ENCODE measurements at places on chromosomes 4 and X. TPM values are rescaled to one million over a fixed set of nuclear protein-coding genes. Genes with fewer than 3 reads are reported as not detected.

DNA sequence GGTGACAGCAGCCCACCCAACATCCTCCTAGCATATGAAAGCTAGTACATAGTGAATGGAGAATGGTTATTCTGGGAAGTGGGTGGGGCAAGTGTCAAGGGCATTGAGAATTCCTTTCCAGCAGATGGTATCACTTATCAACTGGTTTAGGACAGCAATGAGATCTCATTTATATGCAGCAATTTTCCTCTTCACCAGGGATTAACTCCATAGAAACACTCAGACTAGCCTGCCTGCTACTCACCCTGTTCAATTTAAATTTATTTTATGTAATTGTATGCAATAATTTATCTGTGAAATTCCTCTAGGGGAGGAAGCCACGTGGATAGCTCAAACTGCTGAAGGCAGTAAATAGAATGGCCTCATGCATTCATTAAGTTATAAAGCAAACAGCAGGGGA lies 101.6 kb upstream of the MID1IP1 start:
- DNase-seq = no peak

Gene NXF2B
- not detected for total RNA-seq

DNA sequence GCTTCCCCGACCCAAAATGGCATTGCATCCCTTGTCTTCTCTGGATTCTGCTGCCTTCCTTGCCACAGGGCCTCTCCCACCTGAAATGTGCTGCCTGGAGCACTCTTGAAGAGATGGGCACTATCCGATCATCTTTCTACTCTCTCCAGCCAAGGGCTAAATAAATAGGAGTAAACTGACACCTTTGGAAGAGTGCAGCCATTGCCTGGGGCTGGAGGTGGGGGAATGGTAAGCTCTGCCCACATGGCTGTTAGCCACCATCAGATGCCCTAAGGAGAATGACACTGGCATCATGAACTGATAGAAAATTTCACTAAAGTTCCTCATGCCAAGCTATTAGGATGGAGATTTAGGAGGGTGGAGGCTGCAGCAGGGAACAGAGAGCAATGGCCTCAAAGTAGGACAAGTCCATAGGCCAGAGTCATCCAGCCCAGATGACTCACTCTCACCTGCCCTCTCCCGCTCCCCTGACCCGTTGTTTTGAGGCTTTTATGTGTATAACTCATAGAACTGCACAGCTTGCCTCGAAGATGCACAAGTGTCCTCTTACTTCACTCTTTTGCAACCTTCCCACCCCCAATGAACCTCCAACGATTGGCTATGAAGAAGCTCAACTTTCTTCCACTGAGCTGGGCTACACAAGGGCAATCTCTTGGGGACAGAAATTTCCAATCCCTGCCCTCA lies 822 bp upstream of the PFKFB1 start:
- DNase-seq = no peak

DNA sequence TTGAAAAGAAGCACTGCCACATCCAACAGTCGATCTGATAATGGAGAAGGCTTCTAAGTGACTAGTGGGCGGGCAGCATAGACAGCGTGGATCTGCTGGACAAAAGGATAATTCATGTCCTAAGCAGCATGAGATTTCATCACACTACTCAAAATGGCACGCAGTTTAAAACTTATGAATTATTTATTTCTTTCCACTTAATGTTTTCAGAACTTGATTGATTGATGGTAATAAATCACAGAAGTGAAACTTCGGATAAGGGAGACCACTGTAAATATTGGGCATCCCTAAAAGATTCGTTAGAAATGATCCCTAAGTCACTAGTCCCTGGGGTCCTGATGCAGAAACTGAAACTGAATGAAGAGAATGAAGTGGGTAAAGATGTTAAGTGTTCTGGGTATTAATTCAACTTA lies 93.0 kb upstream of the ANK2 start:
- DNase-seq = no peak

- DNase-seq = no peak
Measured at GRCh38 chr4:118036336-118036735, 2.0 kb downstream of the NDST3 start.

DNA sequence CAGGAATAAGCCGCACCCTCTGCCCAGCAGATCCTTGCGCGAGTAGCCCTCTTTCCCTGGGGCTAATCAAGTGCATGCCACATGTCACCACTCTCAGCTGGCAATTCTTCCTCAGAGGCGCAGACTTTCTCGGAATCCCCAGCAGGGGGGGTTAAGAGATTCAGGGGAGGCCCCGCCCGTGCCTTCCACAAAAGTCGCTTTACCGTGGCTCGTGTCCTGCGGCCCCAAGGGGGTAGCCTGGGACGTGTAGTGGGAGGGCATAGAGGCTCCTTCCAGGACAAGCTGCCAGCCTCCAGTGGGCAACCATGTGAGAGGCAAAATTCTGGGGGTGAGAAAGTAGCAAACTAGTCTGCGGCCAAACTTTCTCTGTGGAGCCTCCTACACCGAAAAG lies 652 bp downstream of the SRPX start:
- DNase-seq = peak; percentile 65

Gene SPANXB1
- not detected for total RNA-seq

DNA sequence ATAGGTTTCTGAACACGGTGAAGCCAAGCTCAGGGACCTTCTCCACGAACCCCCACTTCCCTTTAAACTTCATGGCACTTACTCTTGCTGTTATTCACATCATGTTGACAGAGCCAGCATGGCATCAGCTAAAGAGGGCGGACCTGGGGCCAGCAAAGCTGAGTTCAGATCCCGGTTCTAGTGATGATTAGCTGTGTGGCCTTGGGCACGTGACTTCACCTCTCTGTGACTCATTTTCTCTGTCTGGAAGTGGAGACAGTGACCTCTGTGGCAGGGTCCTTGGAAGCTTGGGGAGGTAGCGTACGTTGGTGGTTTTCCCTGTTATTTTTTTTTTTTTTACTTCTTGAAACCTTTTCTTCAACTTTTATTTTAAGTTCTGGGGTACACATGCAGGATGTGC lies 13.4 kb downstream of the EVC start:
- peak; percentile 19 for DNase-seq

GRCh38 chrX:143571521-143571920 lies 54.2 kb upstream of the SPANXN3 start:
- DNase-seq = no peak

DNA sequence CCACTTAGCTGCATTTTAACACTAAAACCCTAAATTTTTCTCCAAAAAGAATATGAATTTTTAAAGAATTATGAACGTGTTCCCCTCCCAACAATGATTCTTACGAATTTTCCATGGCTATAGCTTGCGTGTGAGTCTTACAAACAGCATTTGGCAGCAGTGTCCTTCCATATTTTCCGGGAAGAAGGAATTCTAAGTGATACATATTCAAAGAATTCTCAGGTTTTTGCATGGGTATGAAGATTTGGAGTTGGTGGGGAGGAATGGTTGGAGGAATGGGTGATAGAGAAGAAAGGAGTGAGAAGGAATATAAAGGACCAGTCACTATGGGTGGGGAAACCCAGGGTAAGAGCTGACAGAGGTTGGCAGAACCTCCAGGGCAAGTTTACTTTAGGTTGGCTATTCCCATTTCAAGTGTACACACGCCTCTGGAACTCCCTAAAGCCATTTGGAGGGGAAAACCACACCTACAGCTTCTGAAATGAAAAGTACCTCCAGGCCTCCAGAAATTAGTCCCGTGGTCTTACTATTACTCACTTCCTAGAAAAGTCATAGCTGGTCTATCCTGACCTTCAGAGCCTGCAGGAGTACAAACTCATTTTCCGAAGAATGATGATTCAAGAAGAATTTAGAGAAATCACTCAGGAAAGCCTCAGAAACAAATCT lies 420.8 kb upstream of the DIPK2B start:
- no peak for DNase-seq

- no peak for DNase-seq
Measured at GRCh38 chr4:2423695-2424094, 4.9 kb downstream of the CFAP99 start.

Gene ATG4A
- total RNA-seq = 13.0 TPM

DNA sequence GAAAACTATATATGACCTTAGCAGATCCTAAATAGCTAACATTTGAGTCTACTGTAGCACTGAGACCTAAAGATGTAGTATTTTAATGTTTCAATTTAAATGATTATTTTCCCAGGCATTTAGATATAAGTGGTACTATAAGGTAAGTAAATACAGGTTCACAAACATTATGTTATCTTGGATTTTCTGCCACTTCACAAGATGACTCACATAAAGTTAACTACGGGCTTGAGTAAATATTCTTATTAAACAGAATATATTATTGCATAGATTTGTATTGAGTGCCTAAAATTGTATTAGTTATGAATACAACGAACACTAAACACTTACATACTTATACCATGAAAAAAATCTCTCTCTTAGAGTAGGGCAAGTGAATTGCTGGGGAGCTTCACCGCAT lies 34.2 kb upstream of the VCX3B start:
- no peak for DNase-seq

Gene FLNA
- 405 TPM for total RNA-seq

DNA sequence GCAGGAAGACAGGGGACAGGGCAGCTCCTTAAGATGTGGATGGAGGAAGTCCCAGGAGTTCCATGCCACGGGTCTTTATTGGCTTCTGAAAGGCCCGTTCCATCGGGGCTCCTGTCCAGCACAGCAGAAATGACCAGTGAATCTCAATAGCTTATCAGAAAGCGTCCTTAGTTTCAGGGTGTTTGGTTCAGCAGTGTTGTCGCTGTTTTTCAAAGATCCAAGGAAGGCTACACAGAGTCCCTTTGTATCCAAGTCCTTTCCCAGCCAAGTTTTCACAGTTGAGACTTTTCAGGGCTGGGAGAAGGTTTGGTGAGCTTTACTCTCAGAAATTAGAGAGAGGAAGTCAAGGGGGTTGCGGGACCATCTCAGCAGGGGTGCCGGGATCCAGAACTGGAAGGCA lies 5.0 kb upstream of the ZCCHC4 start:
- DNase-seq = no peak

Gene CPZ
- 12.0 TPM for total RNA-seq

Gene PLCXD1
- 50.4 TPM for total RNA-seq

DNA sequence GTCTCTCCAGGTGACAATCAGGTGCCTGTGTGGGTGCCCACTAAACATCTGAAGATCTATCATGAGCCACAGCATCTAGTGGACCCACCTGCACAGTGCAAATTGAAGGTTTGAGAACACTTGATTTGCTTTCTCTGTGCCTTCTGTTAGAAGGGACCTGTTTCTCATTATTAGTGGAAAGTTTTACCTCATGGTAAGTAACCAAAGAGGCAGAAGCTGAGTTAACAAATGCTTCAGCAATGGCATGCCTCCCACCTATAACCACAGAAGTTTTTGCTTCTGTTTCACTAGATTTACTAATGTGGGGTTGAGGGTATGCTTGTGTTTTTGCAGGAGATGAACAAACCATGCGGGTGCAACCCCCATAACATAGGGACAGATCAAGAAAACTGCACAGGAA lies 297.4 kb upstream of the DKK2 start:
- DNase-seq = no peak

Gene EFNB1
- 46.0 TPM for total RNA-seq

All from cardiac muscle cell (in vitro differentiated cells and primary cell).